ENCODE measurements at places on chromosomes 13 and 19. TPM values are rescaled to one million over a fixed set of nuclear protein-coding genes. Genes with fewer than 3 reads are reported as not detected.

The ZNF665 gene
- 5.4 TPM for total RNA-seq

The PRTN3 gene
- total RNA-seq: 2.4 TPM

The ELSPBP1 gene
- total RNA-seq: not detected

The STAP2 gene
- total RNA-seq: 15.1 TPM

The ZNF221 gene
- total RNA-seq: 14.0 TPM

DNA sequence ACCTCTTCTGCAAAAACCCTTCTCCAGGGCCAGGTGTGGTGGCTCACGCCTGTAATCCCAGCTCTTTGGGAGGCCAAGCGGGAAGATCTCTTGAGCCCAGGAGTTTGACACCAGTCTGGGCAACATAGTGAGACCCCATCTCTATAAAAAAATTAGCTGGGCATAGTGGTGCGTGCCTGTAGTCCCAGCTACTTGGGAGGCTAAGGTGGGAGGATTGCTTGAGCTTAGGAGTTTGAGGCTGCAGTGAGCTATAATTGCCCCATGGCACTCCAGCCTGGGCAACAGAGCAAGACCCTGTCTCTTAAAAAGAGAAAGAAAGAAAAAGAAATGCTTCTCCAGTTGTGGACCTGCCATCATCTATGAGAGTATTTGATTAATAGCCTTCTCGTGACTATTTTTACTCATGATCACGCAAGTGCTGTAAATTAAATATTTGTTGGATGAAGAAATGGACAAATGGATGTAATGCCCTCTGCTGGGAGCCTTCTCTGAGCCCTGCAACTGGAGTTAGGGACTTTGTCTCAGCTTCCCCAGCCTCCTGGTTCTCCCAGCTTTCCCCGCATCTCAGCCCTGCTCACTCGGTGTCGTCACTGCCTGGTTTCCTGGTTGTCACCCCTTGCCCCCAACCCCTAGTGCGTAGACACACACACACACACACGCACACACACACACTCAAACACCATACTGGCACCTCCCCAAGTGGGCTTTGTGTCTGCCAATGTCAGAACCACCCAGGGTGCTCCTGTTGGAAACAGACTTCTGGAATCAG lies 12.2 kb downstream of the WIZ start:
- no peak for DNase-seq

- peak; percentile 44 for DNase-seq
Measured at GRCh38 chr13:112605531-112605990, 17.6 kb upstream of the TUBGCP3 start.

GRCh38 chr13:26656919-26657318 lies 99.4 kb downstream of the WASF3 start:
- peak; percentile 68 for DNase-seq
